GM10248 (cell line): ENCODE measurements at places on chromosomes 2 and 18.

DNA sequence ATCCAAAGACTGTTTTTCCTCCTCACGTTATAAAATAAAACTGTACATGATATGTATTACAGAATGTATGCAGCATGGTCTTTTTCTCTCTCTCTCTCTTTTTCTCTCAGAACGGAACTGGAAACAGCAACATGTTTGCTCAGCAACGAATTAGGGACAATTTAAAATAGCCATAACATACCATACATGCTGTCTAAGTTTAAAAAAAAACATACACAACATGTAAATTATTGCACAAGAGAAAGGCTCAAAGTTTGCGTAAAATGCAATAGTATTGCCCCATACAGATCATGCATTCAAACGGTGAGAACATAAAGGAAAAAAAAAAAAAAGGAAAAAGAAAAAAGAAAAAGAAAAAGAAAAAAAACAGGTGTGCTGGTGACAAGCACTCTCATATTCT, 93.6 kb downstream of the BCL11A start:
- DNase-seq, result no peak

GRCh38 chr2:7609556-7609955, 692.3 kb downstream of the RNF144A start:
- DNase-seq, result no peak

GRCh38 chr18:59672235-59672711, 24.9 kb downstream of the CCBE1 start:
- DNase-seq, result no peak

DNA sequence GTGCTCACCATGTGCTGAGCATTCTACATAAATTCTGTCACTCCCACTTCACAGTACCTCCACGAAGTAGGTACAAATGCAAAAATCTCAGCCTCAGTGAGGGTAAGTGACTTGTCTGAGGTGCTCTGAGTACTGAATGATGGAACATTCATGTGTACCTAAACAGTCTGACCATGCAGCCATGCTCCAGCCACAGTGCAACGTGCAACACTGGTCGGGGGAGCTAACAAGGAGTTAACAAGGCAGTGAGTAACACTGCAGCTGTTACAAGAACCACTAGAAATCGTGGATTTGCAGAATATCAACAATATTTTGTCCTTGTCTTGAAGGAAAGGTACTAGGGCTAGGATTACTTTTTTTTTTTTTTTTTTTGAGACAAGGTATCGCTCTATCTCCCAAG, 36.6 kb upstream of the NDUFV2 start:
- no peak for DNase-seq

DNA sequence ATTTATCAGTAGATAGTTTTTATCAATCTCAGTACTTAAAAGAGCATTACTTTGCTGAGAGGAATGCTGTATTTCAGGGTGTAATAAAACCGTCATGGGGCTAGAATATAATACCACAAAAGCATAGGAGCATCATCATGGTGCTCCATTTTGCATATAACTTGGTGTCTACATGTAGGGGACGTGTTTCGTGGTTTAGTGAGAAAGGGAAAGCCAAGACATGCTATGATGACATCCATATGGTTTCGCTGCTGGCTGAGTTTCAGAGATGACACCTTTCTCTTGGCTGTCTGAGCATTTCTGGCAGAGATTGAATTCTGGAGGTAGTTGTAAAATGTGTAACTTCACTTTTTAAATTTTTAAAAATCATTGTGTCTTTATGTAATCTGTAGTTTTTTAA, 32.4 kb downstream of the WDR43 start:
- DNase-seq, result no peak

- no peak for DNase-seq
These were observed 23.3 kb downstream of the SPDYA start for GRCh38 chr2:28833740-28834470.
